ENCODE measurements at places on chromosomes 7 and 10. TPM values are rescaled to one million over a fixed set of nuclear protein-coding genes. Genes with fewer than 3 reads are reported as not detected.

DNA sequence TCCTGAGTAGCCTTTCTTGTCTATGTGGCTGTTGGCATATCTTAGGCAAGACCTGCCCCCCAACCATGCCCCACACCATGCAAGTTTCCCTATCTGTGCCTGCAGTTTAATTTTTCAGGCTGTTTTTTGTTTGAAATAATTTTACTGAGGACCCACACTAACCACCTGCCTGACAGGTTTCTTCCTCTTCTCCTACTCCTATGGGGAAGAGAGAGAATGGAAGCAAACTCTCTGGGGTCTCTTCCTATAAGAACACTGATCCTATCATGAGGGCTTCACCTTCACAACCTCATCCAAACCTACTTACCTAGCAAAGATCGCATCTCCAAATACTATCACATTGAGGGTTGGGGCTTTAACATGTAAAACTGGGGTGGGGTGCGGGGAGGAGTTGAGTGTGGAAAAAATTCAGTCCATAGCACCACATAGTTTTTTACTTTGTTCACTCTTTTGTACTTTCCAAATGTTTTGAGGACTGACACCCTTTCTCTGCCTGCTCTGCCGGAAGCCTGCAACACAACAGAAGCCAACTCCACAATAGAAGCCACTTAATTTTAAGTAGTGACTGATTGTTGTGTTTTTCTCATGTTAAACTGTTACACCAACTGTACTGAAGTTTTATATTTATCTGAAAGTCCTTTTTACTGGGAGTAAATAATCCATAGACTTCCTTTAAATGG is 67.2 kb upstream of the CSTF2T start:
- no peak for DNase-seq

DNA sequence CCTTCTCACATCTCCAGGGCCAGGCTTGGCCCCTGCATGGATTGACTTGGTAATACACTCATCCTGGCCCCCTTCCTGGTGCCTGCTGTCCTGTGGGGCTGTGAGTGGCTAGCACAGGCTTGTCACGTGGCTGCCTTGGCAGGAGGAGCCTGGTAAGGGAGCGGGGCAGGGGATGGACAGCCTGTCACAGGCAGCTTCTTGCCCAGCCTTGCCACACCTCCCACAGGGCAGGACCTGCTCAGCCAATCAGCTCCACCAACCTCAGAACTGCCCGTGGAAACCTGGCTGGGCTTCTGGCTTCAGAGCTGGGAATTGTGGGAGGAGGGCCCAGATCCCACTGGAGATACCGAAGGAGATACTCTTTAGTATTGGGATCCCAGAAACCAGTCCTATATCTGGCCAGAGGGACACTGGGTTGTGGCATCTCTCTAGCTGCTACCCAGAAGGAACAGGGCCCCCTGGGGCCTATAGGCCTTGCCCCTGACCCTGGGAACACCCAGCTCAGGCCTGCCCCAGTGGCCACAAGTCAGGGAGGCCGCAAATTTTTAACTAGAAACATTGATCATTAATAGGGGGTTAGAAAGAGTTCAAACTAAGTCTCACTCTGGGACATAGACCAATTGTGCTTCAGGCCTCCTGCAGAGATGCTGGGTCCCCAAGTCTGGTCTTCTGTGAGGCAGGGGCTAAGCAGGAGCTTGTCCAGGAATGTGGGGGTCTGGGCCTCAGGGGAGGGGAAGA is at the start of gene HOGA1:
HOGA1 (plus strand) TSS at position 330 of the 738 bp plus-strand sequence; CDS start at position 645, 315 bp downstream.
- DNase-seq, result no peak

ADRB1 gene
- total RNA-seq, result 3.1 TPM

SLC13A1 gene
- total RNA-seq, result 93.2 TPM

MOGAT3 gene
- not detected for total RNA-seq
